Muscle of leg (tissue), 16 donors: ENCODE measurements at places on chromosomes 12 and 14. TPM values are rescaled to one million over a fixed set of nuclear protein-coding genes. Genes with fewer than 3 reads are reported as not detected.
A peak's percentile ranks its signal among the peaks of the same experiment; 100 is the strongest.

STAT2 gene
- 63.4 TPM for total RNA-seq

- H3K4me1 ChIP-seq, result no peaks in the 10 kb centered on the region
- H3K27me3 ChIP-seq, result no peaks in the 10 kb centered on the region
- DNase-seq, result no peak
Measured at GRCh38 chr12:69467366-69467765, 2.8 kb upstream of the FRS2 start.

GRCh38 chr12:54294152-54294952 is 6.5 kb downstream of the NFE2 start:
- no peak for DNase-seq
- H3K27ac ChIP-seq, result no peak overlapping the region
- no peak overlapping the region for H3K4me3 ChIP-seq
- H3K27me3 ChIP-seq, result peaks cover 8% of the 10 kb centered on the region
- no peaks in the 10 kb centered on the region for H3K36me3 ChIP-seq

GRCh38 chr14:51883232-51883631 is 22.8 kb downstream of the GNG2 start:
- no peaks in the 10 kb centered on the region for H3K36me3 ChIP-seq
- H3K4me1 ChIP-seq, result peaks cover 6% of the 10 kb centered on the region
- H3K4me3 ChIP-seq, result no peak overlapping the region
- no peaks in the 10 kb centered on the region for H3K27me3 ChIP-seq

- H3K4me1 ChIP-seq, result no peaks in the 10 kb centered on the region
- DNase-seq, result no peak
- no peaks in the 10 kb centered on the region for H3K27me3 ChIP-seq
- no peaks in the 10 kb centered on the region for H3K36me3 ChIP-seq
- no peak overlapping the region for H3K27ac ChIP-seq
- no peak overlapping the region for H3K4me3 ChIP-seq
Measured at GRCh38 chr14:79745046-79745445, 466.3 kb downstream of the DIO2 start.

IAPP gene
- total RNA-seq, result not detected

- no peak overlapping the region for H3K4me3 ChIP-seq
- no peaks in the 10 kb centered on the region for H3K36me3 ChIP-seq
- no peaks in the 10 kb centered on the region for H3K27me3 ChIP-seq
- peak; percentile 44 for DNase-seq
Measured at GRCh38 chr12:108455706-108456105, 59.4 kb upstream of the FICD start.

DNA sequence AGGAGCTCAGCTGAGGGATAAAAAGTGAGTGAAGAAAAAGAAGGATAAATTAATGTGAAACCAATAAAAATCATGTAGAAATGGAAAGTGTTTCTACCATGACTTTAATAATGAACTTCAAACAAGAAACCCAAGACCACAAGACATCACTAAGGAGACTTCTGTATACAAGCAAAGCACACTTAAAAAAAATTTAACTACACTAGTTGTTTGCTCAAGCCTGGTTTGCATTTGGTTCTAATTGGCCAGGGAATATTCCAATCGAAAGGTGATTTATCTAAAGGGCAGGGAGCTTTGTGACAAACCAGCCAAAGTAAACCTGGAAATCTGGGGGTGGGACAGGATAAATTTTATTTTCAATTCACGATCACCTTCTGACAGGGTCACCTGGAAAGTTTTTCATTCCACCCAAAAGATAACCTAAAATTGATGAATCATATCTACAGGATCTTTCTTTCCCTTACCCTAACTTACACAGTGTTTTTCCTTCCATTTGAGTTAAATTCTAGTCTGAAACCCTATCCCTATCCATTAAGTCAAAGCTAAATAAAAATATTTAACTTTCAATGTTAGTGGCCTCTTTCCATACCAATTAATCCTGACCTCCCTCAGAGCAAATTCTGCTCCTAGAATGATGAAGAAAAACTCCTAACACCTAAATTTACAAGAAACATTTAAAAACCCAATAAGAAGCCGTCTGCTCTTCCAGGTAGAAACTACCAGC is 2.6 kb downstream of the EGLN3 start:
- no peaks in the 10 kb centered on the region for H3K36me3 ChIP-seq
- H3K27me3 ChIP-seq, result peaks cover 14% of the 10 kb centered on the region
- H3K4me1 ChIP-seq, result peaks cover 15% of the 10 kb centered on the region
- peak overlapping the region; percentile 91 for H3K4me3 ChIP-seq

DNA sequence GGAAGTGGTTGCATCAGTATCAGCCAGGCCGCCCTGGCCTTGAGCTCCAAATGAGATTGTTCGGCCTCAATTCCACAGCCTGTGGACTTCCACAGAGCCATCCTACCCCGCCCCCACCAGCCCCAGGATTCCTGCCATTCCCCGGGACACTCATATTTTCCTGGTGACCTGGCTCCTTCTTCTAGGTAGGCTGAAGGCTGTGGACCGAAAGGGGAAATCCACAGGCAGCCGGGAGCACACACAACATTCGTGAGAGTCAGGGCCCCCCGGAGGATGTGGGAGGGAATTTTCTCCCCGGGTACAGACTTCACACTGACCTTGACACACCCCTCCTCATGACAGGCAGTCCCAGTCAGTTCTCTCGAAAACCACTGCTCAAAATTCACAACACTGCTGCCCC is 39.9 kb downstream of the RIN3 start:
- H3K27me3 ChIP-seq, result no peaks in the 10 kb centered on the region
- H3K36me3 ChIP-seq, result peaks cover 34% of the 10 kb centered on the region
- peak; percentile 71 for DNase-seq
- H3K27ac ChIP-seq, result peak overlapping the region; percentile 42

- no peak overlapping the region for H3K4me3 ChIP-seq
- DNase-seq, result no peak
- H3K27ac ChIP-seq, result no peak overlapping the region
- no peaks in the 10 kb centered on the region for H3K27me3 ChIP-seq
Measured at GRCh38 chr12:121223292-121224285, 13.7 kb downstream of the P2RX4 start.

PPP4R4 gene
- total RNA-seq, result 0.09 TPM
